Activated T-helper 1 cell treated with Interleukin-2 at 50 U/mL for 16 hours (primary cell): ENCODE measurements at places on chromosomes 2 and 18.

GRCh38 chr2:32135409-32135808, 30.3 kb upstream of the SLC30A6 start:
- DNase-seq, result no peak

GRCh38 chr2:131584940-131585339, 57.3 kb downstream of the CCDC74A start:
- no peak for DNase-seq

DNA sequence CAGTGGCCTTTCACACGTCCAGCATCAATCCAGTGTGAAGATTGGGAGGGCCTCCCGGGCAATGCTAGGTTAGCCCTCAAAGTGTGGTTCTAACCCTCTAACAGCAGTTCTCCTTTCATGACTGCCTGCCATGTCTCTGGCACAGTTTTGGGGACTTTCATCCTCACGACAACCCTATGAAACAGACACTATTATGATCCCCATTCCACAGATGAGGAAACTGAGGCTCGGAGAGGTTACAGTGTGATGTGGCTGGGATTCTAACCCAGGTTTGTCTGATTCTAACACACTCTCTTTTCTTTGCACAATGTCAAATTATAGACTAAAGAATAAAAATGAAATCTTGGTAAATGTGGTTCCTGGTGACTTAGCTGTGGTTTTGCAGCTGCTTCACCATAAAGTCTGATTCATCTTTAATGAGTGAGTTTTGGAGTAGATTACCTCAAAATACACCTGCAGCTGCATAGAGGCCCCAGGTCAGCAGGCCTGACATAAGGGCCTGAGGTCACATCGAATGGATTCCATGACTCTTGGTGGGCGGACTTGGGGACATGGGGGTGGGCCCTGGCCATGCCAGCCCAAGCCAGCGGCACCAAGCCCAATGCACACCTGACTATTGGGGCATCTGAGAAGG, 214.4 kb downstream of the GLI2 start:
- DNase-seq, result no peak

GRCh38 chr2:42249284-42249683, 80.1 kb downstream of the EML4 start:
- no peak for DNase-seq

DNA sequence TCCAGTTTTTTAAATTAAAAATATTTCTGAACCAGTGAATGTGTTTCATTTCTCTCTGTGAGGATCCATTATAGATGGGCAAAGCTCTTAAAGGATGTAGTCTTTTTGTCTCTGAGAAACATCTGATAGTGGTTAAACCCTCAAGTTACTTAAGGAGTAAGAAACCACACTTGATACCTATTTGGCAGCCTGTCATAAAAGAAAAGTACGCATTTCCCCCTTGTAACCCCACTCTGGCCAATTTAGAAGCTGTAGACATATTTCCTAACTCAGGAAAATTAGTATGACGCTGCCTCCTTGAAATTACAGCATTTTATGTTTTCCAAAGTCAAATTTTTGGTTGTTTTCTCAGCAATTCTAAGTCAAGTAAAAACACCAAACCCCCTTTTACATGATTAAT, 2.0 kb downstream of the STAT4 start:
- DNase-seq, result no peak

- no peak for DNase-seq
Observed at GRCh38 chr2:9145109-9145751, 61.4 kb upstream of the ASAP2 start.

- DNase-seq, result no peak
Observed at GRCh38 chr2:143776526-143777297, 647.5 kb downstream of the ARHGAP15 start.

DNA sequence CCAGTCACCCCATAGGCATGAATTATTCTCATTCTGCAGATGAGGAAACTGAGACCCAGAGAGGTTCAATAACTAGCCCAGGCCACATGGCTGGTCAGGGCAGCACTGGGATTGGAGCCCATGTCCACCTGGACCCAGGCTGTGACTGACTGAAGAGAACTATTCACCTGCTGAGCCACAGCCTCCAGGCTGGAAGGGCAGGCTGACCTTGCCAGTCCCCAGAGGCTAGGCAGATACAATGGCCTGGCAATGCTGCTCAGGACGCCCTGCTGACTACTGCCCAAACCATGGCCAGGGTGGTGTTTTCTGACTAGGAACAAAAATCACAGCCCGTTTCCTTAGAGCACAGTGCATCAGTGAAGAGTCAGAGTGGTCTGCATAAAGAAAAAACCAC, 36.8 kb downstream of the HS6ST1 start:
- DNase-seq, result no peak

GRCh38 chr2:80778704-80779103, 474.2 kb upstream of the LRRTM1 start:
- no peak for DNase-seq

GRCh38 chr2:33069894-33070651, 123.3 kb downstream of the LTBP1 start:
- no peak for DNase-seq

GRCh38 chr2:163247156-163247846, 408.7 kb upstream of the KCNH7 start:
- no peak for DNase-seq

DNA sequence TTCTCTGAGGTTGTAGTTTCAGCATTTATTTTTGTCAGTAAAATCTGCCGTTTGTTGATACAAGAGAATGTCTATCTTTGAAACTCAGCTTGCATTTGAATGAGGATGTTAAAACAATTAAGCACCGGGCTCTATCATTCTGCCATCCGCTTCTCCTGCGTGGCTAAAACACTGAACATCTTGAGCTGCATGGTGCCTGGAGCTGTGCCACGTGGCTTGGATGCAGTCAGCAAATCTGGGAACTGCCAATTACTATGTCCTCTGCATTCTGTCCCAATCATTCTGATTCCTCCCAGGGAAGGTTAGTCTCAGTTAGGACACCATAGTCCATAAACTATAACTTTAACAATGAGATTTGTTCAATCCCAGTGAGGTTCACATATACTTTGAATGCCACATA, 598.4 kb downstream of the FBXO15 start:
- DNase-seq, result no peak

DNA sequence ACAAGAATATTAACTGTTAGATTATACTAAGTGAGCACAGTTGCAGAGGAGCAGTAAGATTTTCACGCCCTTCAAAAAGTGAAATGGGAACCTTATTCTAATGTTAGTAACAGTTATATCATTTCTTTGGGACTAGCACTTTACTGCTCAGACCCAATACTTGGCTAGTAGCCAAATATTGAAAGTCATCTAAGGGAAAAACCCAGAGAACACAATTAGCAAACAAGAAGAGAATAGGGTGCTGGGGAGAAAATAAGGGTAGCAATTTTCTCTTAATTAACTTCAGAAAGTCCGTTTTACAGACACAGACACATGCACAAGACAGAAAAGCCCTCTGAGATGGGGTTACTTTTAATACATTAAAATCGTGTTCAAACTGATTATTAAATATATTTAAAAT, 71.8 kb downstream of the ID2 start:
- DNase-seq, result no peak

- DNase-seq, result no peak
Observed at GRCh38 chr2:53460347-53460746, 307.3 kb upstream of the CHAC2 start.
